ENCODE measurements at places on chromosomes 7 and 10. TPM values are rescaled to one million over a fixed set of nuclear protein-coding genes. Genes with fewer than 3 reads are reported as not detected.

Gene GSTK1
- total RNA-seq, result 110 TPM

Gene FFAR4
- total RNA-seq, result not detected

Gene FOXI2
- total RNA-seq, result not detected

Gene TFR2
- total RNA-seq, result not detected

Gene LIPM
- not detected for total RNA-seq

Gene PILRA
- total RNA-seq, result 0.33 TPM

Gene NEURL1
- not detected for total RNA-seq

Gene HGF
- total RNA-seq, result 108 TPM

Measured in fibroblast of lung (primary cell).